Activated T-helper 2 cell treated with anti-CD3 and anti-CD28 coated beads, Interferon-gamma antibody, Interleukin-2, Interleukin-4, amounts not matched to agents 10 μg/mL and 5 μg/mL and 100 μg/mL, durations not matched to agents 14 hours and 24 hours and 36 hours (primary cell): ENCODE measurements at places on chromosomes 3 and 15.

- H3K27ac ChIP-seq, result no peak overlapping the region
- no peak for DNase-seq
- no peak overlapping the region for H3K4me3 ChIP-seq
- H3K27me3 ChIP-seq, result no peaks in the 10 kb centered on the region
- H3K36me3 ChIP-seq, result no peaks in the 10 kb centered on the region
Observed at GRCh38 chr3:128334086-128334645, 132.5 kb downstream of the DNAJB8 start.

DNA sequence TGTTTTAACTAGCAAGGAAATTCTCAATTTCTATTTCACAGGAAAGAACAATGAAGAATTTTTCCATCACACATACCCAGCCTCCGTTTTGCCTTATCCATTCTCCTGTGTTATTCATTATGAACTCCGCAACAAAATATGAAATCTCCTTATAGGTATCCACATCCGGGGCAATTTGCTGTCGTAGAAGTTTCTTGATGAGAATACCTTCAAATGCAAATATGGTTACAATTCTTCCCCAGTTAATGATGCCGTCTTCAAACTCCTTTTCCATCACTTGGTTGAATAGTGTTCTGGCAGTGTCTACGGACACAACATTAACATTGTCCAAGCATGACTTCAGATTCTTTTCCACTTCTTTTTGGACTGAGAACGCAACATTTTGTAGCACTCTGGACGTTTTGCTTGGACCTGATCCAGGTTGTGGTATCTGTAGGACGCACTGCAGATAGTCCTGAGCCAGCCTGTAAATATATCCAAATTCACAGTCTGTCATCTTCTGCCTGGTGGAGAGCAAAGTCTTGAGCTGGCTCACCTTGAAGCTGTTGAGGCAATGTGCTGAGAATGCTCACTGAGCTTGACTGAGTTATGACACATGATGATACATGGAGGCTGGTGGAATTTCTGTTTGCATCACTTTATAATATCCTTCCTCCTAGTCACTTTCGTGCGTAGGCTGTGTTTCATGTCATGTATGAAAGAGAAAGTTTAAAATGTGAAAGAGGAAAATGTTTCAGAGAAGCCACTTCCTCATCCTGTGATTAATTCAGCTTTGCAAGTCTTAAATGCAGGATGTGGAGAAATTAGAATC lies at the start of gene BCL2A1:
TSS of gene BCL2A1 (minus strand) at position 573 of the 811 bp plus-strand sequence. CDS start at position 496, 77 bp downstream.
- H3K27me3 ChIP-seq, result no peaks in the 10 kb centered on the region
- peak within 1 kb of the TSS; percentile 98 for H3K4me3 ChIP-seq
- peaks cover 38% of the 10 kb centered on the region for H3K36me3 ChIP-seq
- peaks cover 45% of the 10 kb centered on the region for H3K4me1 ChIP-seq
- peak; percentile 67 for DNase-seq
- H3K27ac ChIP-seq, result peak within 1 kb of the TSS; percentile 96

DNA sequence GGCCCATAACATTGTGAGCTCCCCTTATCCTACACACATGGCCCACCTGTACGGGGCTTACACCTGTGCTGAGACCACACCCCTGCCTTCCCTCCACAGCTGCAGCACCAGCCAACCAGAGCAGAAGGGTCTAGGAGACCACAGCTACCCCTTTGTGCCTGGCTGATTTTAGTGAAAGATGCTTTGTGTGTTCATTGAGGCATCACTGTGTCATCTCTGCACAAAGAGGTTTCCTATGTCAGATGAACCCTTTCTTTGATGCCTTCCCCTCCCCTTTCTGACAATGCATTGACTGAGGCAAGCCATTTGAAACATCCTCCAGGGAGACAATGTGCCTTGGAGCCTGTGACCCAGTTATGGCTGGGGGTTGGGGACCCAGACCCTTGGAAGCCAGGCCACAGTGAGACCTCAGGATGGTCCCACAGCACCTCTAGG lies 54.9 kb upstream of the SLC7A14 start:
- no peak overlapping the region for H3K27ac ChIP-seq
- DNase-seq, result no peak
- H3K27me3 ChIP-seq, result peaks cover 3% of the 10 kb centered on the region
- H3K36me3 ChIP-seq, result no peaks in the 10 kb centered on the region

GRCh38 chr15:56736881-56737707 lies 3.8 kb upstream of the ZNF280D start:
- peaks cover 3% of the 10 kb centered on the region for H3K27me3 ChIP-seq
- no peak overlapping the region for H3K27ac ChIP-seq
- peaks cover 6% of the 10 kb centered on the region for H3K36me3 ChIP-seq
- DNase-seq, result no peak

GRCh38 chr3:127629467-127630403 lies 750 bp downstream of the PODXL2 start:
- peak overlapping the region; percentile 67 for H3K4me3 ChIP-seq
- H3K27me3 ChIP-seq, result peaks cover 62% of the 10 kb centered on the region
- H3K36me3 ChIP-seq, result no peaks in the 10 kb centered on the region
- H3K4me1 ChIP-seq, result peaks cover 22% of the 10 kb centered on the region
- H3K27ac ChIP-seq, result no peak overlapping the region
- DNase-seq, result no peak

DNA sequence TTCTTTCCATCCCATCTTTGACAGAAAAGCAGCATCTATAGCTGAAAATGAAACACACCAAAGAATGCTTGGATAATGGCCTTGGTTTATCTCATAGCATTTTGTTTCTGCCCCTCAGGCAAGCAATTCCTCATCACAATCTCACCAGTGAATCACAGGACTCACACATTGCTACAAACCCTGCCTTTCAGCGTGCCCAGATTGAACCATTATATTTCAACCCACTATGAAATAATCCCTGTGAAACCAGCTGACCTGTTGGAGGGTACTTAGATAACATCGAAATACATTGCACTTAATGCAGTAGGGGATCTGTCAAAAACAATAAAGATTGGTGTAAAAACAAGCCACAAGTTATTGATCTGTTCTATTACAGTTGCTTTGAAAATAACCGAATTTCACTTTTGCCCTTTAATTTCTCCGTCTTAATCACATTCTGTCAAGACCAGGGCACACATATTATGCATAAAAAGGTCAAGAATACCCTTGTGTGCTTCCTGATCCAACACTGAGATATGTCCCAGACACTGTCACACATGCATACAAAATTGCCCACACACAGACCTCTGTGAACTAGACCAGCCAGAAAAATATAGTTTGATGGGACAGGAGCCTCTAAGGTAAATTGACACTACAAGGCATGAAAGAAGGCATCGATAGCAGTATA lies 839.8 kb downstream of the NTRK3 start:
- H3K27me3 ChIP-seq, result no peaks in the 10 kb centered on the region
- H3K27ac ChIP-seq, result no peak overlapping the region
- H3K4me3 ChIP-seq, result no peak overlapping the region

GRCh38 chr3:87047852-87048251 lies 56.9 kb upstream of the VGLL3 start:
- no peak overlapping the region for H3K4me3 ChIP-seq
- no peaks in the 10 kb centered on the region for H3K27me3 ChIP-seq
- DNase-seq, result no peak
- no peak overlapping the region for H3K27ac ChIP-seq

- no peaks in the 10 kb centered on the region for H3K27me3 ChIP-seq
- H3K27ac ChIP-seq, result peak within 1 kb of the TSS; percentile 83
- H3K4me1 ChIP-seq, result peaks cover 24% of the 10 kb centered on the region
- peaks cover 11% of the 10 kb centered on the region for H3K36me3 ChIP-seq
Observed at GRCh38 chr3:44861412-44862225, at the start of gene TMEM42. TMEM42 (plus strand) TSS chr3:44861912; CDS start chr3:44861925, 13 bp downstream.

DNA sequence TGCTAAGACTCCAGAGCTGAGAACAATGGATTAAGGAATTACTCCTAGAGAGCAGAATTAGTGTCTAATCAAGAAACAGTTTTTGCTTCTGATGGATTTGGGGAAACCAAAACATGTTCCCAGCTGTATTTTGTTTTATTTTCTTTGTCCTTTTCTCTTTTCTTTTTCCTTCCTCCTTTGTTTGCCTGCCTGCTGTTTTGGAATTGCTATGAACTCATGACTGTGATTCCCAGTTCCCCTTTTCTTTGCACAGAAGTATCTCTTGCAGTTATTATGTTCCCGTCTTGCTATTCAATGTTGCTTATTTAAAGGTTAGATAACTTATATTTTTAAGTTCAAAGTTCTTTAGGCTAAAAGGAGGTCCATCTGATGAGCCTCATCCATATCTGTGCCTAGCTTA lies 77.0 kb upstream of the GBE1 start:
- H3K27me3 ChIP-seq, result peaks cover 3% of the 10 kb centered on the region
- H3K36me3 ChIP-seq, result no peaks in the 10 kb centered on the region
- no peak overlapping the region for H3K27ac ChIP-seq
- DNase-seq, result no peak

GRCh38 chr15:38642689-38643270 lies 78.2 kb upstream of the RASGRP1 start:
- H3K36me3 ChIP-seq, result peaks cover 24% of the 10 kb centered on the region
- H3K4me1 ChIP-seq, result peaks cover 46% of the 10 kb centered on the region
- no peak for DNase-seq
- no peaks in the 10 kb centered on the region for H3K27me3 ChIP-seq
- H3K27ac ChIP-seq, result no peak overlapping the region

DNA sequence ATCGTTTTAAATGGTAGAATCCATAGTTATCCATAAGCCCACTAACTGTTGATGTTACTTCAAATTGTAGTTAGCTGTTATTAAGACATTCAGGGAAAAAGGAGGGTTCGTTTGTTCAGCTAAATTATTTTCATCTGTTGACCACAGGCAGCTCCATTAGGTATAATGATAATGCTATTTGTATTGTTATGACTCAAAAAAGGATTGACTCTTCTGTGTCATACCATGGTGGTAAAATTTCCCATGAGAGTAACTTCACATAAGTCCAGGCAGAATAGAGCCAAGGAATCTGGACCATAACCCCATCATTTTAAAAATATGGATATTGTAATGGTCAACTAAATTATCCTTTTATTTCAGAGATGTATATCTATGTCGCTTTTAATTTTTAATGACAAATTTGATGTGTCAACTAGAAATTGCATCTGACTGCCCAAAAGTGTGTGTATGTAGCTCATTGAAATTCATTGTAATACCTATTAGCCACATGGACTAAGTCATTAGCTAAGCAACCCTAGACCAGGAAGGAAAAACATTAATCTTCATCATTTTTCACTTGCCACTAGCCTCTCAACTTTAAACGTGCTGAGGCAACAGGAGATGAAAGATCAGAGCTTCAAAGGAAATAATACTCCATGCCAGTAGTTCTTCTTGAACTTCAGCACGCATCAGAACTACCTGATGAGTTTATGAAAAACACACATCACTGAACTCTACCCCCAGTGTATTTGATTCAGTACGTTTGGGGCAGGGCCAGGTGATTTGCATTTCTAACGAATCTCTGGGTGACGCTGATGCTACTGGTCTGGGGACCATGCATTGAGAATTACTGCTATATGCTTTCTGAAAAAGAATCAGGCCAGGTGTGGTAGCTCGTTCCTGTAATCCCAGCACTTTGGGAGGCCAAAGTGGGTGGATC lies 537.7 kb downstream of the UNC13C start:
- H3K36me3 ChIP-seq, result no peaks in the 10 kb centered on the region
- no peak for DNase-seq
- no peaks in the 10 kb centered on the region for H3K27me3 ChIP-seq

GRCh38 chr3:104018541-104018940 lies 1348.2 kb upstream of the ALCAM start:
- no peaks in the 10 kb centered on the region for H3K36me3 ChIP-seq
- H3K4me3 ChIP-seq, result no peak overlapping the region
- H3K4me1 ChIP-seq, result no peaks in the 10 kb centered on the region
- no peaks in the 10 kb centered on the region for H3K27me3 ChIP-seq
- no peak overlapping the region for H3K27ac ChIP-seq

GRCh38 chr3:9422712-9423424 lies 25.5 kb downstream of the SETD5 start:
- H3K4me1 ChIP-seq, result peaks cover 35% of the 10 kb centered on the region
- no peak overlapping the region for H3K4me3 ChIP-seq
- peaks cover 42% of the 10 kb centered on the region for H3K36me3 ChIP-seq
- H3K27me3 ChIP-seq, result no peaks in the 10 kb centered on the region

DNA sequence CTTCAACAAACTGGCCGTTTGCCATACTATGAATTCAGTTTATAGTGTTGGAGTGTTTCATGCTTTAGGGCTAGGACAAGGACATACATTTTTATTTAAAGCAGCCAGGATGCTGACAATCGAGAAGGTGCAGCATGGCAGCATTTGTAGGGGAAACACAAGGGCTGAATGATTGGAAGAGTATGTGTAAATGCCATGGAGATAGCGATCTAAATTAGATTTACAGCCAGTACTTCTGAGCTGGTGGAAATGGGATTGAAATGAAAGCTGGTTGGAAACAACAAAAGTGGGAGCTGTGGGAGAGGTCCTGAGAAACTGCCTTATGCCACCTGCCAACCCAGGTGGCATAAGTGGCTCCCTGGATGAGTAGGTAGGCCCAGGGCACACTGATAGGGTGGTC lies 209.9 kb upstream of the MRPL3 start:
- H3K4me1 ChIP-seq, result peaks cover 7% of the 10 kb centered on the region
- H3K36me3 ChIP-seq, result no peaks in the 10 kb centered on the region
- no peak overlapping the region for H3K27ac ChIP-seq
- DNase-seq, result no peak

DNA sequence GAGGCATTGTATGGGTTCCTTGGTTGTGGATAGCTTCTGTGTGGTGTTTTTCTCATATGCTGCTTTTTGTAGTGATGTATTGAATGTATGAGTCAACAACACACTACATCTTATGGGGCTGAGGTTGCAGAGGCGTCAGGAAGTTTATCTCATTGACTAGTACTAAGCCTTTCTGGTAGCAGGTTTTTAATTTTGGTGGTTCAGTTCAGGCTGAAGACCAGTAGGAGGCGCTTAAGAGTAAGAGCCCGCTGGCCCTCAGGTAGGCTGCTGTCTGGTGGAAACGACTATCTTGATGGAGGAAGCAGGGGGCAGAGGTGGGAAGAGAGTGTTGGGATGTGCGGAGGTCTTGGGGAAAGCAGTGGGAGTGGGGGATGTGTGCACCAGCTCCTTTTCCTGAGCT lies 62.4 kb downstream of the RTP4 start:
- H3K4me3 ChIP-seq, result no peak overlapping the region
- no peaks in the 10 kb centered on the region for H3K4me1 ChIP-seq
- no peaks in the 10 kb centered on the region for H3K36me3 ChIP-seq
- peaks cover 13% of the 10 kb centered on the region for H3K27me3 ChIP-seq

DNA sequence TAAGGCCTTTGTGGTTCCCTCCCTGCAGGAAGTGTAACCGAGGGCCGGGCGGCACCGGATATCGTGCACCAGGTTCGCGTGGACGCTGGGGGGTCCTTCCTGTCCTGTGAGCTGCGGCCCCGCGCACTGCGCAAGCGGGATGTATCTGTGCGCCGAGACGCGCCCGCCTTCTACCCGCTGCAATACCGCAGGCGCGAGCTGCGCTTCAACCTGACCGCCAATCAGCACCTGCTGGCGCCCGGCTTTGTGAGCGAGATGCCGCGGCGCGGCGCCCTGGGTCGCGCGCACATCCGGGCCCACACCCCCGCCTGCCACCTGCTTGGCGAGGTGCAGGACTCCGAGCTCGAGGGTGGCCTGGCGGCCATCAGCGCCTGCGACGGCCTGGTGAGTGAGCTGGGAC lies 35.9 kb downstream of the SAXO2 start:
- peak; percentile 44 for DNase-seq
- H3K27me3 ChIP-seq, result peaks cover 14% of the 10 kb centered on the region
- no peaks in the 10 kb centered on the region for H3K36me3 ChIP-seq
- no peaks in the 10 kb centered on the region for H3K4me1 ChIP-seq
- no peak overlapping the region for H3K27ac ChIP-seq

- H3K36me3 ChIP-seq, result no peaks in the 10 kb centered on the region
- no peak overlapping the region for H3K27ac ChIP-seq
- no peak overlapping the region for H3K4me3 ChIP-seq
- DNase-seq, result no peak
- no peaks in the 10 kb centered on the region for H3K27me3 ChIP-seq
Observed at GRCh38 chr3:168117059-168117458, 21.3 kb upstream of the GOLIM4 start.
